ENCODE measurements at places on chromosomes 2 and 18. TPM values are rescaled to one million over a fixed set of nuclear protein-coding genes. Genes with fewer than 3 reads are reported as not detected.

ABCB11 gene
- not detected for total RNA-seq

CENPA gene
- total RNA-seq, result 33.8 TPM

SLC9A4 gene
- total RNA-seq, result 0.13 TPM

LIMS1 gene
- 44.9 TPM for total RNA-seq

ESCO1 gene
- 20.6 TPM for total RNA-seq

NAGK gene
- total RNA-seq, result 83.8 TPM

DPP4 gene
- total RNA-seq, result 130 TPM

TRABD2A gene
- total RNA-seq, result 101 TPM

SPTBN1 gene
- 190 TPM for total RNA-seq

IL36A gene
- not detected for total RNA-seq

NR4A2 gene
- 1.7 TPM for total RNA-seq

C2orf76 gene
- total RNA-seq, result 4.8 TPM
